ENCODE measurements at places on chromosomes 12 and 14.

- DNase-seq, result no peak
Measured at GRCh38 chr12:25320123-25321006, 69.6 kb upstream of the KRAS start.

- DNase-seq, result no peak
Measured at GRCh38 chr14:79137836-79138235, 967.7 kb downstream of the NRXN3 start.

- DNase-seq, result no peak
Measured at GRCh38 chr12:116969615-116970585, 59.1 kb downstream of the FBXW8 start.

DNA sequence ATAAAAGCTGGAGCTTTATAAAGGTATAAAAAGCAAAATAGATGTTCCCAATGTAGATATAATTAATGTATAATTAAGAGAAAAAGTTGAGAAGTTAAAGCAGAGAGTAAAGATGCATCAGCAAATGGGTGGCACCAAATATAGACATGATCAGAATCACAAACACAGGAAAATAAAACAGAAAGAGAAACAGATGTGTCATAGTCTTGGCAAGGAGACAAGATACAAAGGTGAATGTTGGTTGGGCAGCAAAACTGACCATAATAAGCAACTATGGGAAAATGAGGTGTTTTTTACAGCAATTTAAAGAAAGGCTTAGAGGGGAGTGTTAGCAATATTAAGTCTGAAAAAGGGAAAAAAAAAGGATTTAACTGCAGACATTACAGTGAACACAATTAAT lies 135.4 kb upstream of the CLEC14A start:
- DNase-seq, result no peak

GRCh38 chr14:60573943-60574495 lies 65.1 kb downstream of the SIX6 start:
- no peak for DNase-seq

DNA sequence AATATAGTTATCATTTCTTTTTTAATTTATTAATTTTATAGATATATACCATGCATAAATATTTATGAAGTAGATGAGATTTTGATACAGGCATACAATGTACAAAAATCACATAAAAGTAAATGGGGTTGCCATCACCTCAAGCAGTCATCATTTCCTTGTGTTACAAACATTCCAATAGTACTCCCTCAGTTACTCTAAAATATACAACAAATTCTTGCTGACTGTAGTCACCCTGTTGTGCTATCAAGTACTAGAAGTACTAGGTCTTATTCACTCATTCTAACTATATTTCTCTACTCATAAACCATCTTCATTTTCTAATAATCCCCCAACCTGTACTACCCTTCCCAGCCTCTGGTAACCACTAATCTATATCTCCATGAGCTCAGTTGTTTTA lies 432.6 kb upstream of the SYT1 start:
- DNase-seq, result no peak

GRCh38 chr12:95487024-95487423 lies 13.1 kb downstream of the METAP2 start:
- no peak for DNase-seq

- DNase-seq, result no peak
Measured at GRCh38 chr14:39492267-39492666, 60.0 kb upstream of the FBXO33 start.

DNA sequence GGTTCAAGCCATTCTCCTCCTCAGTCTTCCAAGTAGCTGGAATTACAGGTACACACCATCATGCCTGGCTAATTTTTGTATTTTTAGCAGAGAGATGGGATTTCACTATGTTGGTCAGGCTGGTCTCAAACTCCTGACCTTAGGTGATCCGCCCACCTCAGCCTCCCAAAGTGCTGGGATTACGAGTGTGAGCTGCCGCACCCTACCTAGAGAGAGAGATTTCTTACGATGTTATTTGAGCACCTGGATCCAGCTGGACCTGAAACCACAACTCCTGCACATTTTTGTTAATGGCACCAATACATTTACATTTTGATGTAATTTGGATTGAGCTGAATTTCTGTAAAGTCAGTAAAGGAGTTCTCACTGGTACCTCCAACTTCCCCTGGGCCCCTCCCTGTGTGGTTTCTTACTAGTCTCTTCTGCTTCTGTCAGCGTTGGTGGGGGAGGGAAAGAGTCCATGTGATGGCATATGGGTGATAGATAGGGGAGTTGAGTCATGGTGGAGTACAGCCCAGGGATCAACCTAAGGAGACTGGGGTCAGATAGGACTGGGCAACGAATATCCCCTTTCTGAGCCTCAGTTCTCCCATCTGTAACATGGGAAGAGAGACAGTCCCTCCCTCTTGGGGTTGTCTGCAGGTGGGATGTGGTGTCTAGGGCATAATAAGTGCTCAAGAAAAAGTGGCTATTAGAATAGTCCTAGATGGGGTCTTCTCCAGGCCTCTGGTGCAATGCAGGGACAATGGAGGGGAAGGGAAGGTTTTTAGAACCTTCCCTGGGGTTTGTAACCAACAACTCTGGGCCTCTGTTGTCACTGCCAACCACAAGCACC lies 83.3 kb upstream of the MED13L start:
- DNase-seq, result no peak

- no peak for DNase-seq
Measured at GRCh38 chr12:69998922-69999321, 173.9 kb downstream of the MYRFL start.

- no peak for DNase-seq
Measured at GRCh38 chr12:120220838-120221575, 20.1 kb upstream of the RPLP0 start.

GRCh38 chr12:57254506-57255280 lies 3.7 kb upstream of the STAC3 start:
- no peak for DNase-seq

DNA sequence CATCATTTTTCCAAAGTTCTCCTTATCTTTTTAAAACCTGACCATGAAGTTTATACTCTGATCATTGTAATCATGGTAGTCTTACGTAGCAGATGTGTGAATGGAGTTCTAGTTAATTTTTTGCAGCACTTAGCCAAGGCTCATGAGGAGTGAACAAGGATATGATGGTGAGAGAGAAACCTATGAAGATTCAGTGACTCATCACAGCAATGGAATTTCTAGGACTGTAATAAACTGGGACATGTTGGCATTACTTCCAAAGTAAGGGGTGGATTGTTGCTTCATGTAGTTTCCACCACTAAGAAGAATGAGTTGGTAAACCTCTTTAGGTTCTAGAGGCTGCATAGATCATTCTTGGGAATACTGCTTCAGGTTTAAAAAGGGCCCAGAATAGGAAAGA lies 102.7 kb downstream of the LRRIQ1 start:
- no peak for DNase-seq

DNA sequence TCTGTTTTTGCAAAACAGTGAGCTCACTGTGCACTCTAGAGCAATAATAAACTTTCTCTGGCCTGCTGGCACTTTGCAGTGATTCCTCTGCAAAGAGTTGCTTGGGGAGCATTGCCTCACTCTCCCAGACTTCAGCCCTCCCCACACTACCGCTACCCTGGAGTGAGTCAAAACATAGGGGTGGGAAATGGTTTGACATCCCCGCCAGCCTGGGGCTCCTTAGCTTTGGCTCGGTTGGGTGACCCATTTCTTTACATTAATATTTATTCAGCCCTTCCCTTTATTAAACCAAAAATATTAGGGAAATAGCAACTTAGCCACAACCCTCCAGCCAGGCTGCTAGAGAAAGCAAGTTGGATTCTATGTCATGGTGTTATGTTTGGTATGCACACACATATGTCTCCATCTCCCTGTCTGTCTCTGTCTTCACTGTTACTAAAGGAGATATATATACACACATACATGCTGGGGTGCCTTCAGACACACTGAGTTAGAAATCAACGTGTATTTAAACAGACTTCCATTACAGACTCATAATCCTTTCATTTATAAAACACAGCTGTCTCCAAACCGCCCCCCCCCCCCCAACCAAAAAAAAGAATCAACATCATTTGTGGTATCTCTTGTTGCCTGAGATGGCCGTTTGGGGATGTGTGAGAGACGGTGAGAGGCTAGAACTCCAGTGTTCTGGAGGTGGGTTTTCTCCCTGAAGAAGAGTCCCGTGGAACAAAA lies 3.4 kb upstream of the IRF2BPL start:
- DNase-seq, result no peak

DNA sequence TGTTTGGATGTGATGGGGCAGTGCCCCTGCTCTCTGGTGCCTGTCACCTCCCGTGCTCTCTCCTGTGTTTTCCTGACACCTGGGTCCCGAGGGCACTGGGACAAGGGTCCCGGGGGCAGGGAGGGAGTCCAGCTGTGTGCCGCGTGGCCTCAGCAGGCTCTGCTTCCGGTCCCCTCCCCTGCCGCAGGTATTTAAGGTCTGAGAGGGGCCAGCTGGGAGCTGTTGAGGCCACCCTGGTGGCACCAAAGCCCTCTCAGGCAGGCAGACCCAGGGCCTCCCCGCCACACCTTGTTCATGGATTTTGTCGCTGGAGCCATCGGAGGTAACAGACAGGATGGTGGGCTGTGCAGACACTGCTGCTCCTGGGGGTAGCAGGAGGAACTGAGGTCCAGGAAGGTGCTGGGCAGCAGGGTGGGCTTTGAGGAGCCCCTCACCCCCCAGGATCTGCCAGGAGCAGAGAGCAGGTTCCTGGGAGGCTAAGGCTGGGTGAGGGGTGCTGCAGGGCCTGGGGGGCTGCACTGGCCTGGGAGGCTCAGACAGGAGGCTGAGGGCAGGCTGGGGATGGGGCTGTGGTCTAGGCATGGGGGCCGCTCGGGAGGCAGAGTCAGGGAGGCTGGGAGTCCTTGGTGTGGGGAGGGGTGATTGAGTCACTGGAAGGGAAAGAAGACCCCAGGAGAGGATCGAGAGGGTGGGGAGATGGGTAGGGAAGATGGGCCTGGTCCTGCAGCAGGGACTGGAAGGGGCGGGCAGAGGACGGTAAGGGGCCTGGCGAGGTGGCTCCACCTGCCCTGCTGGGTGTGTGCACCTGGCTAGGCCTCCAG lies at the start of gene SLC25A47:
Gene SLC25A47, plus strand, starts transcription at position 219 of the 821 bp plus-strand sequence. Its CDS starts 76 bp downstream, at position 295.
- no peak for DNase-seq

DNA sequence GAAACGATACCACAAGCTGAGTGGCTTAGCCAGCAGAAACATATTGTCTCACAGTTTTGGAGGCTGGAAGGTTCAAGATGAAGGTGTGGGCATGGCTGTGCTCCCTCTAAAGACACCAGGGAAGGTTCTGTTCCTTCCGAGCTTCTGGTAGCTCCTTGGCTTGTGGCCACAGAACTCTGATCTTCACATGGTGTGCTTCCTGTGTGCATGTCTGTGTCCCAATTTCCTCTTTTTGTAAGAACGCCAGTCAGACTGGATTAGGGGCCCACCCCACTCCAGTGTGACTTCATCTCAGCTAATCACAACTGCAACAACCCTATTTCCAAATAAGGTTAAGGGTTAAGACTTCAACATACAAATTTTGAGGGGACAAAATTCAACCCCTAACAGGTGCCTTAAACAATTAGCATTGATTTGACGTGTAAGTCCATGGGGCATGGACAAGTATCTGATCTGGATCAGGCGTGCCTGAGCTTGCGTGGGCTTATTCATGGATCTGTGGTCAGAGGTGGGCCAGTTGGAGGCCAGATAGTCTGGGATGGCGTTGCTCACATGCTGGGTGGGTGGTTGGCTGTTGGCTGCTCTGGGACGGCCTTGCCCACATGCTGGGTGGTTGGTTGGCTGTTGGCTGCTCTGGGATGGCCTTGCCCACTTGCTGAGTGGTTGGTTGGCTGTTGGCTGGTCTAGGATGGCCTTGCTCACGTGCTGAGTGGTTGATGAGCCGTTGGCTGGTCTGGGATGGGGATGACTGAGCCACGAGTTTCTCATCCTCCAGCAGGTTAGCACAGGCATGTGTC lies 88.5 kb downstream of the LGMN start:
- DNase-seq, result no peak

DNA sequence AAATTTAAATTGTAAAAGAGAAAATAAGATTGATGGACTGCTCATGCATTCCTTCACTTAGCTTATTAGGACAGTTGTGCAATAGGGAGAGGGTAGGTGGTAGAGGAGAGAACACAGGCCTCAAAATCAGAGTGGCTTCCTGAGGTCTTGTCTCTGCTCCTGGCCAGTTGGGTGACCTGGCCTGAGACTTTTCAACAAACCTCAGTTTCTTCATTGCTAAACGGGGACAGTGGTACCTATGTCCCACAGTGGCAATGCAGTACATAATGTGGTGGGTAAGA lies 2.6 kb downstream of the MAP3K12 start:
- no peak for DNase-seq

DNA sequence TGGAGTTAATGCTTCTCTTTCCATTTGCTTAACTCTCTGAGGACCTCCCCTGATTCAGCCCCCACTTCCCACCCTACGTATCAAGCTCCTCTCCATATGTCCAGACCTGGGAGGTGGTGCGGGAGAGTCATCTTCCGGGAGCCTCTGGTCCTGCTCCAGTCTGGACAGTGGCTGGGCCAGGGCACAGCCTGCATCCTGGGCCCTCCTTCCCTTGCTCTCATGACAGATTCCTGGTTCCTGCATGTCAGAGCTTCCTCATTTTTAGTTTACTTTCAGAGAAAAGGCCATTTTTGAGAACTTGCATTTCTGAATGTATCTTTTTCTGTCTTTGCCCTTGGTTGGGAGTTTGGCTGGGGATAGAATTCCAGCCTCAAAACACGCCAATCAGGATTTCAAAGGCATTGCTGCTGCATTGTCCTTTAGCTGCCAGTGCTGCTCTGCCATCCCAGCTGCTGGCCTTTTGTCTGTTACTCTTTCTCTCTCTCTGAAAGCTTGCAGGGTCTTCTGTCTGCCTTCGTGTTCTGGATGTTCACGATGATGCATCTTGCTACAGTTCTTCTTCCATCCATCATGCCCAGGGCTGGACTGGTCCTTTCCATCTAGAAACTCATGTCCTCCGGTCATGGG lies 54.7 kb downstream of the SLC6A12 start:
- DNase-seq, result no peak

DNA sequence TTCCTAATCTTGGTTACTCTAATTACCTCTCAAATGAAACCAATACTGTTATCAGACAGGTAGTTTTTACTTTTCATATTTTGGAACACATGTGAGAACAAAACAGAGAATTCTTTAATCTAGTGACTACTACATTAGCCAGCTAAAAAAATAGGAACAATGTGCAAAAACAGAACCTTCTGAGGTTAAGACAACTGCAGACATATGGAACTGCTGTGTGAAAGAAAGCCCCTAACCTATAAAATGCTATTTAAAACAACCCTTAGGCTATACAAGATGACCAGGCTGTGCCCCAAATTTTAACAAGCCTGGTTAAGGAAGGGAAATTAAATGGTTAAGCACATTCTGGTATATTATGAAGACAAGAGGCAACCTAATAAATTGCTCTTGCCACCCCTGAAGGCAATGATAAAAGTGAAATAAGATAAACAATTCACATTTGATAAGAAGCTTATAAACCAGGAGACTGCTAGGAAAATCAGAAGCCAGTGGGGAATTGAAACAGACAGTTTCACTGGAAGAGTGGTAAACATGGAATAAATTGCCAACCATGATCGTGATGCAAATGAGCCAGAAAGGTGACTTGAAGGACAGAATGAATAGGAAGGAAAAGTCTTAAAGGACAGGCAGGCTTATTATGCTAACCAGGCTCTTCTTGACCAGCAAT lies 7.4 kb downstream of the GTSF1 start:
- no peak for DNase-seq

All from stimulated activated CD8-positive, alpha-beta memory T cell treated with anti-CD3 and anti-CD28 coated beads, Interleukin-12 subunit alpha, Interleukin-12 subunit beta, amount 100 ng/mL, for 1 hour (primary cell).